Nucleus accumbens (tissue), 56 donors: ENCODE measurements at places on chromosomes 7 and 10.
A peak's percentile ranks its signal among the peaks of the same experiment; 100 is the strongest.

GRCh38 chr10:131267814-131268095, 43.8 kb downstream of the TCERG1L start:
- DNase-seq: no peak

GRCh38 chr10:43123361-43124093, 14.7 kb upstream of the CSGALNACT2 start:
- no peak for DNase-seq

GRCh38 chr10:81026591-81026990, 488.9 kb downstream of the SH2D4B start:
- DNase-seq: no peak

DNA sequence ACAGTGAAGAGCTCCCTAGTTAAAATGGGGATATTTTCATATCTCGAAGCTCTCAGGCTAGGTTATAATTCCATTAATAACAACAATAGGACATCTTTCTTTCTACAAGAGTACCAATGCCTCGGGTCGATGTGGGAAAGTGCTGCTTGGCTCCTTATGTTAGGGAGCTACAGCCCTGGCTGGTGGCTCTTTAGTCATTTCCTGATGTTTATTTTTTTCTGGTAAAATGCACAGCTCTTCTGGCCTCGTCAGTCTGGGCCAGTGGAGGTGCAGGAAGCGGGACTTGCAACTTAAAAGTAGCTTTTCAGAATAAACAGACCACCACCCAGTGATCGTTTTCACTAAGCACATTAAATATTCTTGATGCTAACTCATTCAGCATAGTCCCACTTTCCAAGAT, 58.3 kb downstream of the MKX start:
- no peak for DNase-seq

- DNase-seq: no peak
These were observed 8.6 kb downstream of the TSPAN13 start for GRCh38 chr7:16762177-16762576.

GRCh38 chr10:12709000-12709401, 292.5 kb downstream of the CCDC3 start:
- peak; percentile 16 for DNase-seq

DNA sequence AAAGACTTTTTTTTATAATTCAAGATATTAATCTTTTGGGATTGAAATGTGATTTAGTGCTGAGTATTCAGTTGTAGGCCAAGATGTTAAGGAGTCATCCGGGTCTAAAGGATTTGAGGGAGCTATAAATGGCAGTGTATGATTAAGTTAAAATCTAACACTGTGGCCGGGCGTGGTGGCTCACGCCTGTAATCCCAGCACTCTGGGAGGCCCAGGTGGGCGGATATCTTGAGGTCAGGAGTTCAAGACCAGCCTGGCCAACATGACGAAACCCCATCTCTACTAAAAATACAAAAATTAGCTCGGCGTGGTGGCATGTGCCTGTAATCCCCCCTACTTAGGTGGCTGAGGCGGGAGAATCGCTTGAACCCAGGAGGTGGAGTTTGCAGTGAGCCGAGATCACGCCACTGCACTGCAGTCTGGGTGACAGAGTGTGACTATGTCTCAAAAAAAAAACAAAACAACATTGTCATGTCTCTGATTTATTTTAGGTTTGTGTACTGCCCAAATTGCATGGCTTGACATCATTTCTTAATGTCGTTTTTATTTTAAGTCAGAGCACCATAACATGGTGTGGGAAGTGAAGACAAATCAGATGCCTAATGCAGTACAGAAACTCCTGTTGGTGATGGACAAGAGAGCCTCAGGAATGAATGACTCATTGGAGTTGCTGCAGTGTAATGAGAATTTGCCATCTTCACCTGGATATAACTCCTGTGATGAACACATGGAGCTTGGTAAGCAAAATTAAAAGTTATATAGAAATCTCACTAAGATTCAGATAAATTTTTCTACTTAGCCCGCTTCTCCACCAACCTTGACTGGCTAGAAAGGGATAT, 10.7 kb downstream of the HBP1 start:
- no peak for DNase-seq

DNA sequence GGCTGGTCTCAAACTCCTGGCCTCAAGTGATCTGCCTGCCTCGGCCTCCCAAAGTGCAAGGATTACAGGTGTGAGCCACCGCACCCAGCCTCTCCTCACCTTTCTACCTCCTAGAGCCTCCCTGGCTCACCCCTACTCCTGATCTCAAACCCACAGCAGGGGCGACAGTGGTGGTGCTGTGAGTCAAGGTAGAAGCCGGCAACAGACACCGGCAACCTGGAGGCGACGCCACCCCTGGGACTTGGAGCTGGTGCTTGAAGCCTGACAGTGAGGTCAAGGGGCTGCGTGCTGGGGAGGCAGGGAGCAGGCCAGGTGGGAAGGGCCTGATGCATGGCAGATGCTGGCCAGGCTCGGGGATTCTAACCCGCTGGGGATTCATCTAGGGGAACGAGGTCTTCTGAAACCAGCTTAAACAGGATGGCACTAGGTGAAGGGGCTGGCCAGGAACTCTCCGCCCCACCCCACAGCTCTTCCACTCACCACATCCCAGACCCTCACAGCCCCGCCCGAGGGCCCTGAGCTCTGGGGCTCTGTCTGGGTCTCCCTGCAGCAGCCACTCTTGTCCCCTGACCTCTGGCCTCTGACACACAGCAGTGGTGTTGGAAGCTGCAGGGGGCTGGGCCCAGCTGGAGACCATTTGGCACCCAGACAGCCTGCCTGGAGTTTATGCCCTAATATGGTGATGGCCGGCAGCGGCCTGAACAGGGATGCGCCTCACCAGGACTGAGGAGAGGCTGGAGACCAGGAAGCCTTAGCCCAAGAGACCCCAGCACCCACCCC, 16.4 kb downstream of the KCNH2 start:
- no peak for DNase-seq

- no peak for DNase-seq
These were observed 117.0 kb upstream of the STK17A start for GRCh38 chr7:43465581-43466554.

- no peak for DNase-seq
These were observed 167.7 kb upstream of the INHBA start for GRCh38 chr7:41870461-41871138.

GRCh38 chr10:84074521-84074920, 64.8 kb upstream of the GHITM start:
- no peak for DNase-seq

DNA sequence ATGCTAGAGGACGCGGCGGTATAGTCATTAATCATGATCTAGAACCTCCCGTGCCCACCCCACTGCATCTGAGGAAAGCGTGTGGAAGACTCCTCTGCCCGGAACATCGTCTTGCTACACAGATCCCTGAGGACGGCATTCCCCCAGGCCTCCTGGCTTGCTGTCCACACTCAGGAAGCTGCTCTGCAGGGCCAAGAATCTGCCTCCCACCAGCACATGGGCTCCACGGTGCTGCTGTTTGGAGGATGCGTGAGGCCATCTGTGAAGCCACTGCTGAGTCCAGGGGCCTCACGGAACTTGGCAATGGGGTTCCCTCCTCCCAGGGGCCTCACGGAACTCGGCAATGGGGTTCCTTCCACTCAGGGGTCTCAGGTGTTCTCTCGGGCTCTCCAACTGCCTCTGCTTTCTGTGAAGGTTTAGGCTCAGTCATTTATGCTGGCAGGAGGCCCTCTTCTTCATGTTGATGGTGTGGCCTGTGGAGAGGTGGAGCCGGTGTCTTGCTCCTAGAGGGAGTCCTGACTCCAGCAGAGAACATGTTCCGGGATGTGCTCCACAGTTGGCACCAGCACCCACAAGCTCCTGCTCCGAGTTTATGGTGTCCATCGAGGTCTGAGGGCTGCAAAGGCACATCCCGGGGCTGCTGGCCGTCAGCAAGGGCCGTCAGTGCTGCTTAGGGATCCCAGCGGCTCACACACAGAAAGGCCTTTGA, 273.3 kb downstream of the DNAJB6 start:
- no peak for DNase-seq

DNA sequence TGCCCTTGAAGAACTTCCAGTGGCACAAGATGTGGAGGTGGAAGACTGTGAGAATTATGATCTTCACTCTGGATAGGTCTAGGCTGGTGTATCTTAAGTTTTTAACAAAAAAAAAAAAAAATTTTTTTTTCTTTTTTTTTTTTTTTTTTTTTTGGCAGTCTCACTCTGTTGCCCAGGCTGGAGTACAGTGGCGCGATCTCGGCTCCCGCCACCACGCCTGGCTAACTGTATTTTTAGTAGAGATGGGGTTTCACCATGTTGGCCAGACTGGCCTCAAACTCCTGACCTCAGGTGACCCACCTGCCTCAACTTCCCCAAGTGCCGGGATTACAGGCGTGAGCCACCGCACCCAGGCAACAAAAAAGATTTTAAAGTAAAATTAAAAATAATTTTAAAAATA, 37.9 kb downstream of the WAPL start:
- no peak for DNase-seq

DNA sequence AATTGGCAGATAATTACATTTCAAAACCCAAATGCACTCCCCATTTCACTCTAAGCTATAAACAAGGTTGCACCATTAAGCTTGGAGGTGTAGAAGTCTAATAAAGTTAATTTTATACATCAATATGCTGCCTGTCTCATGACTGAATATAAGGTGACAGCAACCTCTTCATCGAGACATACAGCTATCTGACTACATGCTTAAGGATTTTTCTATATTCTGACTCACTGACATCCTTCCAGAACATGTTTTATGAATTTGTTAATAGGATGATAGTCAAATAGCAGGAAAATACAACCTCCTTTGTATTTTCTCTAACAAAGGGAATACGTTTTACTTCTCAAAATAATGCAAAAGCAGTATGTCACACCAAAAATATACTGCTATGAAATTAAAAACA, 76.6 kb downstream of the NRBF2 start:
- DNase-seq: no peak

GRCh38 chr7:159218170-159218569, 73.5 kb upstream of the VIPR2 start:
- DNase-seq: no peak

- DNase-seq: no peak
These were observed 24.6 kb upstream of the MCU start for GRCh38 chr10:72667207-72667864.

GRCh38 chr7:98685541-98685940, 68.5 kb downstream of the NPTX2 start:
- no peak for DNase-seq

DNA sequence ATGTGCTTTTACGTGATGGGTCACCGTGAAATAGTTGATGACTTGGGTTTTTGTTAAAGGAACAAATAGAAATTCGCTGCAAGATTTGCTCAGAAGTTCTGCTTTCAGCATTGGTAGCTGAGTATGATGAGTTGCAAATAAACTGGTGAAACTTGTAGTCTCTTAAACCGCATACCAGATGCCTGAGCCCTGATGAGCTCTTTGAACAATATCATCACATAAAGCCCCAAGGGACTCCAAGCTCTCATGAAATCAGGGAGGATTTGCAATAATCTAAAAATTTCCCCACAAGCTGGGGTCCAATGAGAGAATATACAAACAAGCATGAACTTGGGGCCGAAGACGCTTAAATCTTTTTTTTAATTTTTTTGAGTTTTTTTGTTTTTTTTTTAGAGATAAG, 312.4 kb downstream of the CALN1 start:
- no peak for DNase-seq

GRCh38 chr10:26491934-26492333, 53.8 kb downstream of the APBB1IP start:
- DNase-seq: no peak

DNA sequence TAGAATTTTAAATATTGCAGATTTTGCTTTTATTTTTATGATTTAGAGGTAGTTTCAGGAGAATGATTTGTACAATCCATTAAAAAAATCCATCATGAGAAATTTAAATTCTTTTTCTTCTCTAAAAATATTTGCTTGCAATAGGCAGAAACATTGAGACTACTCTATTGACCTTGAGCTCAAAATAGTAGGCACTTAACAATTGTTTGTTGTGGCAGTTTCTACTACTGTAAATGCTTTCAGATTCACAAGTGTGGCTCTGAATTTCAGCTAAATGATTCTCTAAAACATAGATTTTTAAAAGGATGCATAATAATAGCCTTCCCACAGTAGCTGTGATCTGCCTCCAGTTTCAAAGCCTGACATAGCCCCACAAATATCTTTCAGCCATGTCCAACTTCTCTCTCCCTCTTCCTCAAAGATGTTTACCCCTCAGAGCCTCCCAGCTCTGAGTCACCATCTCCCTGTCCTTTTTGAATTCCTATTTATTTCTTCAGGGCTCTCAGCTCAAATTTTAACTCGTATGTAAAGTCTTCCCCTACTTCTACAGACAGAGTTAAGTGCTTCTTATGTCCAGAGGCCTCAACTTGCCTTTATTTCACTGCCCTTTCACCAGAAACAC, 160.5 kb downstream of the AOAH start:
- DNase-seq: no peak

GRCh38 chr7:105454095-105454747, 65.5 kb upstream of the SRPK2 start:
- no peak for DNase-seq
